ENCODE measurements at places on chromosomes 3 and 15. TPM values are rescaled to one million over a fixed set of nuclear protein-coding genes. Genes with fewer than 3 reads are reported as not detected.

The HHLA2 gene
- total RNA-seq: not detected

The SCN11A gene
- 0.31 TPM for total RNA-seq

- no peak for DNase-seq
These were observed 152.0 kb downstream of the VGLL3 start for GRCh38 chr3:86838927-86839326.

The ILDR1 gene
- not detected for total RNA-seq

GRCh38 chr3:166444336-166444735 is 607.1 kb upstream of the BCHE start:
- DNase-seq: no peak

DNA sequence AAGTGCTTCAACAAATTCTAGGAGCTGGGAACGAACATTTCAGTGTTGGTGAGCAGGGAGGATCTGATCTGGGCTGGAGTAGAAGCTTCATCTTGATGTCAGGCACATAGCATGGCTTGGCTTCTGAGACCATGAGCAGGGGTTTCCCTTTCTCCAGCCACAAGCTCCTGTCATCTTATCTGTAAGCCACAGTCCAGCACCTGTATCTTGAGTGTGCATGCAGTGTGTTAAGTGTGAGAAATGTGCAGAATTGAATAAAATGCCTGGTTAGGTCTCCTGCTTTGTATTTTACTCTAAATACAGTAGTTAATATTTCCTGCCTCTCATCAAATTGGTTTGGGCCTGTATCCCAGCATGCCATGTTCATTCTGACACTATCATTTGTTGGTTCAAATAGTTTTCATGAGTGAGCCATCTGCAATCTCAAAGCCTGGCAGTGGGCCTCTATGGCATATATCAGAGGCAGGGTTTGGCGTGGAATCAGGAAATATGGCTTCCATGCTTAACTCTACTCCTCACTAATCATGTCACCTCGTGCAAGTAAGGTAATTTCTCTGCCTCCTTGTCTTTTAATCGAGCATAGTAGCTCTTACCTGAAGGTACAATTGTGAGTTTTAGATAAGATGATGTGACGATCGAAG is 43.3 kb downstream of the TLNRD1 start:
- no peak for DNase-seq

GRCh38 chr3:81545572-81545971 is 215.9 kb downstream of the GBE1 start:
- no peak for DNase-seq
